GM13977 (cell line): ENCODE measurements at places on chromosomes 6 and 20.

- no peak for DNase-seq
These were observed 148.1 kb downstream of the ZFAND3 start for GRCh38 chr6:37967651-37968050.

DNA sequence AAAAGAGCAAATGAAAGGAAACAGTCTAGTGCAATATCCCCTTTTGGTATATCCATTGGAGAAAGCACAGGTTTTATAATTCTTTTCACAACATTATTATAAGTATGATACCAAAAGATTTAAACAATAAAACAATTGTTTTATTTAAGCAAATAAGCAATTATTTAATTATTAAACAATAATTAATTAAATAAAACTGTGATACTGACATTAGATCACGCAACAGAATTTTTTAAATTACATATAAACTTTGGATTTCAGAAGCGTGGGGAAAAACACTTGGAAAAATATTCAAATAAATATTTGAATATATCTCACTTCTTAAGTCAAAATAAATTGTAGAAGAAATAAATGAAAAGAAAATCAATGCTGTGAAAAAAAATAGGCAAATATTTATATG lies 76.2 kb upstream of the STXBP5 start:
- no peak for DNase-seq

DNA sequence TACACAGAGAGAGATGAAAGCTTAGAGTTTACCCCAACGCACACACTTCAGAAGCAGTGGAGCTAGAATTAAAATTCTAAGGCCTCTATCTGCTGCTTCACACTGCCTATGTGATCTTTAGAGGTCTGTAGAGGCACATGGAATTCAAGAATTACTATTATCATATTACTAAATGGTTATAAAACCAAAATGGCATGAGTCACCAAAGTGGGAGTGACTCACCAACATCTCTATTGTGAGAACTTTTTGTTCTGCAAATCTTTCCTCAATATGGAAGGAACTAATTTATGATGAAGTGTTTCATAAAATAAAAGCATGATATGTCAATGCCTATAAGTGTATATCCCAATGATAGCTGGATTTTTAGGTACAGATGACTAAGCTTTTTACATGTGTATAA lies 28.5 kb upstream of the TMEM244 start:
- no peak for DNase-seq

- DNase-seq, result no peak
These were observed 24.8 kb downstream of the MAN1A1 start for GRCh38 chr6:119324718-119325117.

DNA sequence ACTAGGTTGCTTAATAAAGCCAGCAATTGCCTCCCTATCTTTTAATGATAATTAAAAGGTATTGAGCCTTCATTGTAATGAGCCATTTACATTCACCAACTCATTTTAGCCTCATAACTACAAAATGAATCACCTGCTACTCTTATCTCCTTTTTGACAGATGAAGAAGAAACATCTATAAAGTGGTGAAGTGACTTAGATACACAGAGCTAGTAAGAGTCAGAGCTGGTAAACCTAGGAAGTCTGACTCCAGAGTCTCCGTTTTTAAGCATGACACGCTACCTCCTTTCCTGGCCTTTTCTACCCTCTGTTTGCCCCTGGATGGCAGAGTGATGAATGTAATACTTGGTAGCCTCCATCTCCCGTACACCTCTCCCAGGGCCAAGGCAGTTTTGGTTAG lies 93.5 kb downstream of the SPTLC3 start:
- DNase-seq, result no peak

DNA sequence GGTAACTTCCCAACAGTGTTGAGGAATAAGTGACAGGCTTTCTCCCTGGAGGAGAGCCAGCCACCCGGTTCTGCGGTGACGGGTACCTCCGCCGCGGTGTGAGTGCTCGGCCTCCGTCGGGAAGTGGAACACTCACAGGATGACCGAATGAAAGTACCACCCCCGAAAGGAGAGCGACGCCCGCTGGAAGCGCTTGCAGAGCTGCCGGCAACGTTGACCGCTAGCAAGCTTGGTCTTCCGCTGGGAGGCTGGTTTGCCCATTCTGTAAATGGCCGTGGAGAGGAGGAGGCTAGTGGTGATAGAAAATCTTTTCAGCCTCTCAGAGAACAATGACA lies 614 bp upstream of the TMEM242 start:
- DNase-seq, result peak; percentile 40

DNA sequence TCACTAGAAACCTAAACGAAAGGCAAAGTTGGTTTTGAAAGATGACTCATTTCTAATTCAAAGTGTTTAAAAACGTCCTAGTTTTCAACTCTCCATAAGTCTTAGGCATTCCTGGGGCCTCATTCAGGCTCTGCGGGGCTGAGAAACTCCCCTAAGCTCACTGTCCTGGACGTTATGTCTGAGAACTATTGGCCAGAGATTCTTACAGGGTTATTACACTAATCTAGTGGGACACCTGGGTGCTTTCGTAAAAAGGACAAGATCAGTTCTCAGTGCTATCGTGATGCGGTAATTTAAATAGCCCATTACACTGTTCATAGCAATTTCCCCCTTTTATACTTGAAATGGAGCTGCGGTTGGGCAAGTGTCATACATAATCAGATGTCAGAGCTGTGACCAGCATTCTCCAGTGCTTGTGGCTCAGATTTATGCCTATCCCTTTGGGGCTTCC lies 280.9 kb downstream of the QKI start:
- no peak for DNase-seq

- peak; percentile 3 for DNase-seq
These were observed 58.6 kb downstream of the EFCAB8 start for GRCh38 chr20:32917191-32917950.

DNA sequence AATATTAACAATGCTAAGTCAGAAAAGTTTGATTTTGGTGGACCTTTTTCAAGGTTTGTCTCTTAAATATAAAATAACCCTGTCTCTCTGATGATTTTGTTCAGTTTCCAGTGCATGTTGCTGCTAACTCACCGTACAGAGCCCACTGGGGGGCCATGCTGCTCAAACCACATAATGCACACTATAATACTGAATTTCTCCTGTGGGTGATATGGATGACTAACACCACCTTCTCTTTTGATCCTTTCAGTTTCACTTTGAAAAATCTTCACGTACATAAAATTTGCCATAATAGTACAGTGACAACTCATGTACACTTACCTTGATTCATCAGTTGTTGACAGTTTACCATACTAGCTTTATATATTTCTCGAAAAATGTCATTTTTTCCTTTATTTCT lies 506.6 kb upstream of the MAN1A1 start:
- DNase-seq, result peak; percentile 8

- no peak for DNase-seq
These were observed 383.3 kb upstream of the CITED2 start for GRCh38 chr6:139757784-139758183.

GRCh38 chr6:138480279-138480949 lies 18.9 kb downstream of the NHSL1 start:
- no peak for DNase-seq

DNA sequence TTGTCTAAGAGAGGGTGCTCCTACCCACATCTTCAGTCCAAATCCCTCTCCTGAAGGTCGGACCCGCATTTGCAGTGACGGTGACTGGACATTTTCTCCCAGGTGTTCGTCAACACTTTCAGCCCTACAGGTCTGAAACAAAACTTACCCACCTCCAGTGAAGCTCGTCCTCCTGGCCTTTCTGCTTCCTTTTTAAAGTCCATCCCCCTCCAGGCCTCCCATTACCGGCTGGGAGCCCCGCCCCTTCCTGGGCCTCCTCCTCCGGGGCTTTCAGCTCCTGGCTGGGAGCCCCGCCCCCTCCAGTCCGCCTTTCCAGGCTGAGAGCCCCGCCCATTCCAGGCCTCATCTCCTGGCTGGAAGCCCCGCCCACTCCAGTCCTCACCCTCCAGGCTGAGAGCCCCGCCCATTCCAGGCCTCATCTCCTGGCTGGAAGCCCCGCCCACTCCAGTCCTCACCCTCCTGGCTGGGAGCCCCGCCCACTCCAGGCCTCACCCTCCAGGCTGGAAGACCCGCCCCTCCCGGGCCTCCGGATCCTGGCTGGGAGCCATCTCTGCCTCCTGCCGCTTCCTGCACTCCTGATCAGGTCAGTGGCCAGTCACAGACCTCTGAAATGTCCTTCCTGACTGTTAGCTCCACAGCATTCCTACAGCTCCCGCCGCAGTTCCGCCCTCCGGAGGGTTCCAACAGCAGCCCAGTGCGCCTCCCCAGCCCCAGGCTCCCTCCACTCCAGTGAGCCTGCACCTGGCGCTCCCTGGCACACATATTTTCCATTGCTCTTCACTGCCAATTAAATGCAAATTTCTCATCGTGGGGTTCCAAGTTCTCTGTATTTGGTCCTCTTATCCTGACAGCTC lies 98.5 kb downstream of the LY86 start:
- peak; percentile 74 for DNase-seq

- DNase-seq, result peak; percentile 12
These were observed 95.0 kb downstream of the THBS2 start for GRCh38 chr6:169158691-169159090.

DNA sequence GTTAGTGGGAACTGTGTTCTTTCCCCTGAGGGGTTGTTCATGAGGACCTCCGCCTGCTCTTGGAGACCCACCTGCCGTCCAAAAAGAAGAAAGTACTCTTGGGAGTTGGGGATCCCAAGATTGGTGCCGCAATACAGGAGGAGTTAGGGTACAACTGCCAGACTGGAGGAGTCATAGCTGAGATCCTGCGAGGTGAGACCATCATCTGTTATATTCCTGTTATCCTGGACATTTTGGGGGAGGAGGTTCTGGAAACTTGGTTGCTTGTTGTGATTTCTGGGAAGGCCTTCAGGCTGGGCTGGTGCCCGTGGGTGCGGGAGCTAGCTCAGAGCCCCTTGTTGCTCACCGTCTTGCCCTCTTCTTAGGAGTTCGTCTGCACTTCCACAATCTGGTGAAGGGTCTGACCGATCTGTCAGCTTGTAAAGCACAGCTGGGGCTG lies 2.0 kb downstream of the NOP56 start:
- DNase-seq, result no peak

DNA sequence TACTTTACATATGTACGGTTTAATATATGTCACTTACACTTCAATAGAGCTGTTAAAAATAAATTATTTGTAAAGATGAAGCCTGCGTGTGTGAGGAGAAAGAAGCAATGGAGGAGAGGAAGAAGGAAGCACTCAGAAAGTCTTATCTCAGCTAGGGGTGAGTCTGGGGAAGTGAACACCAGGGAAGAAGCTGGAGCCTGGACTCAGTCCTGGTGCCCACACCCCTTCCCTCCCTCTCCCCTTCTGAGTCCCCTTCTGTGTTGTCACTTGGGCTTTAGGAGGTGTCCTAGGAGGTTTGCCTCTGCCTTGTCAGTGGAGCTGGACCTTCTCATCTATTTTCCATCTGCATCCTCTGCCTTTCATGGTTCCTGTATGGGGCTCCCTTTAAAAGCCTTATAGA lies 1.9 kb downstream of the SIRPB2 start:
- no peak for DNase-seq

DNA sequence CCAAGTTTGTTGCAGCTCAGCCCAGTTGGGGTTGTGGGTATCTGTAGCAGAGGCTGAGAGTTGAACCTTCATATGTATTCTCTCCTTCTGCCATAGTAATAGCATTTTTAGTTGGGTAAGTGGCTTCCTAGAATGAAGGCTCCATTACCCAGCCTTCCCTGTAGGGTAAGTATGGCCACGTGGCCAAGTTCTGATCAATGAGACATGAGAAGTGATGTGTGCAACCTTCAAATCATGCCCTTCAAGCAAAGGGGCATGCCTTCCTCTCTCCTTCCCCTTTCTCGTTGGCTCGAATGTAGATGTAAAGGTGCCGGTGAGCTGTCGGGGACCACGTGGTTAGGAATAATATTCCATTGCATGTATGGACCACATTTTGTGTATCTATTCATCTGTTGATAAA lies 12.7 kb upstream of the TRAF3IP2 start:
- DNase-seq, result no peak

DNA sequence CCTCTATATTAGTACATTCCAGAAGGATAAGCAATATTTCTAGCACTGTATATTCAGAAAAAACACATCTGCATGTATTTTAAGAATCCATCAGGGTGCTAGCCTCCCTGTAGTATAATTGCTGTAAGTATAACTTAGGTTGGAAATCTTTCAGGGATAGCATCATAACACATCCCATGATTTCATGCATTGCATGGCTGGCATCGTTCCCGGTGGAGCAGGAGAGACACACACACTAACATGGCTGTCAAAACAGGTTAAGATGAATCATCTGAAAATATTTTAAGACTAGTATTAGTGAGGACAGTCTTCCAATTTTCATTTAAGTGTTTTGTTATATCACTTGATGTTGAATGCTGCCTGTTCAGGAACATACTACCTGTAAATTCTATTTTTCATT lies 32.1 kb upstream of the CENPW start:
- no peak for DNase-seq

DNA sequence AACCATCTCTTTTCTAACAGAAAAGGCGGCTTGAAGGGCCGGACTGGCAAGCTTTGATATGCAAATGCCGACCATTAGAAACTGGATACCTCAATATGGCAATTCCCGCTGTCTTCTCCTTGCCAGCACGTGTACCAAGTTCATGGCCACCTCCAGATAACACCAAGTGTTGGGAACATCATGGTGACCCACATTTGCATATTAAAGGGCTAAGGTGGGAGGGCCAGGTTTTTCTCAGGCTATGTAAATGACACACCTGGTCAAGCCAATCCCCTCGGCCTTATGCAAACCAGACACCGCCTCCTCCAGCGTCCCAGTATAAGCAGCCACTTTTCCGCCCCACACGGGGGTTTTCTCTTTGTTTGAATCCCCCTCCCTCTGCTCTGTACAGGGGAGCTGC lies 110.7 kb downstream of the DACT2 start:
- no peak for DNase-seq

DNA sequence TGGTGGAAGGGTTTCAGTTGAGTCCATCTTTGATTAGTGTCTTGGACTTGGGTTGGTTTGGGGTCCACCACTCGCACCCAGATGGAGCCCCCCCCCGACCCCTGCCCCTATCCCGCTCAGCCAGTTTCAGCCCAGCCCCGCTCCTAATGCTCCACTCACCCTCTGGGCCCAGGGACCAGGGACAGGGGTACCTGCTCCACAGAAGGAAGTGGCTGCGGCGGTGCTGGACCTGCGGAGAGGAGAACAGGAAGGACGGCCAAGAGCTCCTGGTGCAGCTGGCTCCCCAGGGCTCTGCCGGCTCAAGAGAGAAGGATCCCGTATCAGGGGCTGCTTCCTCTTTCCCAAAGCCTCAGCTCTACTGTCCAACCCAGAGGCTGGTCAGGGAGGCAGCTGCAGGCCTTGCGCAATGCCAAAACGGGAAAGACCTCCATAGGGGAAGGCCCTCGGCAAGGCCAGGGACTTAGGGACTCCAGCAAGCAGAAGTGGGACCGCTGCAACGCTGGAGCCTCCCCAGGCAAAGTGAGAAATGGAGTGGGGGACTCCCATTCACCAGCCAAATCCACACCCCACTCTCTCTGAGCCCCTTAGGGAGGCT lies at the start of gene SIGLEC1:
Gene SIGLEC1 (minus strand): TSS at position 322 of the 595 bp plus-strand sequence. CDS start 5,472 bp downstream, outside the sequence.
- no peak for DNase-seq

DNA sequence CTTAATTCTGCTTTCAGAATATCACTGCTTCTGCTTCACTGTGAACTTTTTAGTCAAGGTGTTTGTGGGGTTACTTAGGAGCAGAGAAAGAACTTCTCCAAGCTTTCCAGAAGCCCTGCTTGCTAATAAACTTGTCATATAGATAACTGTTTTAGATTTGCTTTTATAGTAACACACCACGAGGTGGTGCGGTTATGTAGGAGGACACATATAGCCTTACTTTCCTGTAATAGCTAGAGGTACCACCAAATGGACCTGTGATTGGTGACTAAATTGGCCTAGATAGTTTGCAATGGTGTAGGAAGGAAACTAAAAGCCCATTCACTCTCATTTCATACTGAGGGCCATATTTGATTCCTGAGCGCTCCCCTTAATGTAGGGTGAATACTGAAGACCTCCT lies 52.3 kb upstream of the BCLAF1 start:
- no peak for DNase-seq

- no peak for DNase-seq
These were observed 160.1 kb downstream of the SCP2D1 start for GRCh38 chr20:18973529-18974173.
